ENCODE measurements at places on chromosomes 12 and 14. TPM values are rescaled to one million over a fixed set of nuclear protein-coding genes. Genes with fewer than 3 reads are reported as not detected.

The LTBP2 gene
- total RNA-seq, result 0.35 TPM

The MYL2 gene
- not detected for total RNA-seq

The RFLNA gene
- not detected for total RNA-seq

The ESRRB gene
- not detected for total RNA-seq

The GLI1 gene
- total RNA-seq, result 1.7 TPM

DNA sequence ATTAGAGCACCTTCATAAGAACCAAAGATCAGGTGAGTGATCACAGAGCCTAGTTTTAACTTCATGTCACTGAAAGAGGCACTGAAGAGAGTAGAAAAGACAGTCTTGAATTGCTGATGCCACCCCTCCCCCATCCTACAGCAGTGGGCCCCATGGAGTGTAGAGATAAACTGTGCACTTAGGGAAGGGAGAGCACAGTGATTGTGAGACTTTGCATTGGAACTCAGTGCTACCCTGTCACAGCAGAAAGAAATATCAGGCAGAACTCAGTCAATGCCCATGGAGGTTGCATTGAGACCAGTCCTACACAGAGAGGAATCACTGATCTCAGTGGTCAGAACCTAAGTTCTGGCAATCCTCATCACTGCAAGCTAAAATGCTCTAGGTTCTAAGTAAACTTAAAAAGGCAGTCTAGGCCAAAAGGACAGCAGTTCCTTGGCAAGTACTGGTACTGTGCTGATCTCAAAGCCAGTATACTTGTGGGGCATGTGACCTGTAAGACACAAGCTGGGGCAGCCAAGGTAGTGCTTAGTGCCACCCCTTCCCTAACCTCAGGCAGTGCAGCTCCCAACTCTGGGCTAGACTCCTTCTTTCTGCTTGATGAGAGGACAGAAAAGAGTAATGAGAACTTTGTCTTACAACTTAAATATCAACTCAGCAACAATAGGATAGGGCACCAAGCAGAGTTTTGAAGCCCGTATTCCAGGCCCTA, 94.1 kb downstream of the FSCB start:
- DNase-seq, result no peak

DNA sequence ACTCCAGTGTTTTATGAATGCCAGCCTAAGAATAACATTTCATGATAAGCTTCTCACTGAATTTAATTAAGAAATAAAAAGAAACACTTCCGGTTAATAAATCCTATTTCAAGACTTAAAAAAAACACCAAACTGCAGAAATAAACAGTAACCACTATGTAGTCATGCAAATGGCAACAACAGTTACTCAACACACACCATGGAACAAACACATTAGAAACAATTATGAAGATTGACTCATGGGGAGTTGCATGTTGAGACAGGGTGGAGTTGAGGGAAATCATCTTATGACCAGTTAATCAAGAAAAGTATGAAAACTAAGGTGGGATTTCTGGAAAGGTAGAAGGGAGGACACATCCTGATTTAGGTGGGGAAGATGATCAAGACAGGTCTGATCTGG, 52.7 kb downstream of the PLBD1 start:
- DNase-seq, result no peak

GRCh38 chr12:132724506-132725241, 14.0 kb downstream of the PGAM5 start:
- no peak for DNase-seq

DNA sequence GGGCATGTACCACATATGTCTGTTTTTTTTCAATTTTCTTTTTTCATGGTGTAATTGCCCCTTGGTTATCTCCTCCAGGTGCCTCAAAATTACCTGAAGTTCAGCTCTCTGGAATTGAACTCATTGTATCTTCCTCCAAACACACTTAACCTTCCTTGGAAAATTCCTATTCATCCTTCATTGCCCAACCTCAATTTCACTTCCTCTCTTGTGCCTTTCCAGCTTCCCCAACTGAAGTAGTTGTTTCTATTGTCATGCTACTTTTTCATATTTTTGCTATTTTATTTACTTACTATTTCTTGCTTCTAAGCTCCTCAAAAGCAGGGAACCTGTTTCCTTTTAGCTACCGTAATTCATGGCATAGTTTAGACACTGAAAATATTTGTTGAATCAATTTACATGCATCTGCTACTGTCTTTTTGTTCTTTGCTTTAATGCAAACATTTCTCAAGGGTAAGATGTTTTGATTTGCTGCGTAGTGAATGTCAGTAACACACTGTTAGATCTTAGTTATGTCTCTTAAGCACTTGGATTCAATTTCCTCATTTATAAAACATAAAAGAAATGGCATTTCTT, 37.0 kb upstream of the STXBP6 start:
- no peak for DNase-seq

DNA sequence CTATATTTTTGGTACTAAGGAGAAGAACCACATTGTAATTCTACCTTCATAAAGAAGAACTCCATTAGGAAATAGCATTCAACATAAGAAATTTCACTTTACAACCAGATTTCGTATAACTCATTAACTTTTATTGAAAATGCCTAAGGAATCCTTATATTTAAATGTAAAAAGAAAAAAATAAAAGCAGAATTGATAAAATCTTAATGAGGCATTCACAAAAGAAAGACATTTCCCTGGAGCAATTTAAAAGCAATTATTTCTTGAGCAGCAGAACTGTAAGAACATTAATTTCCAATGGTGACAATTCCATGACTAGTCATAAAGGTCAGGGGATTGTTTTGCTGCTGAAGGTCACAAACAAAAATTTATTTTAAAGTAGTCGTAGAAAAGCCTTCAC, 1192.8 kb upstream of the TMEM132C start:
- no peak for DNase-seq

- no peak for DNase-seq
Measured at GRCh38 chr12:67155863-67156262, 113.3 kb upstream of the CAND1 start.

DNA sequence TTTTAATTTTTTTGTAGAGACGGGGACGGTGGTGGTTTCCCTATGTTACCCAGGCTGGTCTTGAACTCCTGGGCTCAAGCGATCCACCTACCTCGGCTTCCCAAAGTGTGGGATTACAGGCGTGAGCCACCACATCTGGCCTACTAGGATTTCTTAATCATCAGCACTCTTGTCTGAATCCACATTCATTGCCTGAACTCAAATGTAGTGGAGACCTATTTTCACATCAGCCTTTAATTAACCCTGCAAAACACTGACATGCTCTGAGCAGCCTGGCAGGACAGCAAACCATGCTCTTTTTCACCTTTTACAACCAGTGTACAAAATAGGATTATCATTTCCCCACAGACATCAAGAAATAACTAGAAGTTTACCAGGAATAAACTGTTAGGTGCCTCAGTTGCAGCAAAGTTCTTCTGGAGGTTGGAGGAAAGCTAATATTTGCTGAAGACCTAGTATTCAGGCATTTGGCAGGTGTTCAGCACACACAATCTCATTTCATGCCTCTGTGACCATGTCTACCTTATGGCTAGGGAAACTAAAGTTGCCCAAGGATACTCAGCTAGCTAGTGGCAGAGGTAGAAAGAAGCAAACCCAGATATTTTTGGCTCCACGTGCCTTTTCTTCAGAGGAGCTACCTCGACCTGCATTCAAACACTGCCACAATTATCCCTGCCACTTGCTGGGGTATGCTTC, 37.7 kb downstream of the CFL2 start:
- DNase-seq, result no peak

DNA sequence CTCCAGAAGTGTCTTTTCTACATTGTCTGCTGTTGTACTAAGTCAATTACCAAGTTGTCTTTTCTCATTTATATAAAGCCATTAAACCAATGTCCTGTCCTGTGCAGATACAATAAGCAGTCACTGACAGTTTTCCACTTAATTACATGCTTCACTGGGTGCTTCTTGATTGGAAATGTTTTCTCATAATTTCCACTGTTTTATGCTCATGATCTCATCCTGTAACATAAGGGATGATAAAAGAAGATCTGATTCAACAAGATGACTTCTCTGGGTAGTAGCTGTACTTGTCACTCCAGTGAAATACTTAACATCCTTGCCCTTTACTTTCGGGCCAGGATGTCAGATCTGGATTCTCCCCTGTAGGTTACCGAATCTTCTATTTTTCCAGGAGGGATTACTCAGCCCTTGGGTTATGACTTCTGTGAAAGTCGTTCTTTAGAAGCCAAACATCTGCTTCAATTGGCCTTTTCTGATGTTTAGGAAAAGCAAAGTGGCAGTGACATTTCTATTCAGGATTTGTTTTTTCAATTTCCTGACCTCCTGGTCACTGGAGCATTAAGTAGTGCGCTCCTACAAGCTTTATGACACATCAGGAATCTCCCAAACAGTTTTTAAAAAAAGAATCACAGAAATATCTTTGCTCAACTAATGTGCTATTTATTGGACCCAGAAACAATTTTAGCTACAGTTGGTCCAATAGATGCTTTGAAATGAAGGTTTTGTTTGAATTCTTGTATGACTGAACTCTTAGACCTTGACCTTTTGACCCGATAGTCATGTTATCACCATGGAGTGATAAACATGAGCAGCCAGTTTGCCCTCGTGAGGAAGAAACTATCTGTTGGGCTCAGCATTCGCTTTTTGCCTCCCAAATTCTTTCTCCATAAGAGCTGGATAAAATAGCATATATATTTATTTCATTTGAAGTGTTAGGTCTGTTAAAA, 234.5 kb upstream of the SSTR1 start:
- DNase-seq, result no peak

DNA sequence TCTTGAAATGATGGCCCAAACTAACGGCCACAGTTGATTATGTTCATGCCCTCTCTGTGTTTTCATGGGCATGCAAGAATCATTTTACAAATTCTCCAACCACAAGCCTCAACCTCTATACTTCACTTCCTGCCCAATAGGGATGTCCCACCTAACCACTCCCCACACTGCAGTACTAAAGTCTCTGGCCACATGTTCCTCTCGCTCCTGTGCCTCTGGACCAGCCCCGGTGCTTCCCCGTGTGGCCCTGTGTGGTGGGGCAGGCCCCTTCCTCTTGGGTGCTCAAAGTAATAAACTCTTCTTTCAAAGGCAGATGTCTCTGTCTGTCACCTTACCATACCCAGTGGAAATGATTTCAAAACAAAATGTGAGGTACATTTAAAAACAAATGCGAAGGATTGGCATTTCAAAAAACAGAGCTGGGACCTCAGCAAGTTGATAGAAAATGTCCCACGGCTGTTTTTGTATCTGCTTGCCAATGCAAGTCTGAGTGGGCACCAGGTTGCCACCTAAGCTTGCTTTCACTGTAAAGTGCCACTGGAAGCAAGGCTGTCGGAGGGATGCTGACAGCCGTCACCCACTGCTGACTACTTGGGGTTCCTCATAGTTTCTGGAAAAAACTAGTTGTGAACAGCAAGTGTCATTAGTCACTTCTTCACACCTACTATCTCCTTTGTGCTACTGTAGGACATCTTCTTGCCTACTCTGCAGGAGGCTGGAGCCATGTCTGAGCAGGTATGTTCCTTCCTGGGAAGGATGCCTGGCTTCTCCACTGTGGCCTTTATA, 8.2 kb upstream of the SERPINA11 start:
- DNase-seq, result no peak

- DNase-seq, result no peak
Measured at GRCh38 chr12:46560089-46560488, 187.5 kb upstream of the SLC38A2 start.

DNA sequence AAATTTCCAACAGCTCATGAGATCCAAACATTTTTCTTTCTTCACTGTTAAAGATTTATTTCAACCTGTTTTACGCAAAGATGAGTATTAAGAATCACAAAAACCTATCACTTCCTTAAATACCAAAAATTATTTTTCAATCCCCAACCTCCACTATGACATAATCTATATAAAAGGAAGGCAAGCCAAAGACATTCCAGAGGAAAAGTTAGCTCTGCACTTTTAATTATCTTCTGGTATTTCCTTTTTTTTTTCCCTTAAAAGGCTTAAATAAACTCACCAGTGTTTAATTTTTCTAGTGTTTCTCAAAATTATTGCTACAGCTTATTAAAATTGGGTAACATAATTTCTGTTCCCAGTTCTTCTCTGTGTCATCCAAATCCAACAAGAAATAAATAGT, 75.9 kb downstream of the BMP4 start:
- no peak for DNase-seq

DNA sequence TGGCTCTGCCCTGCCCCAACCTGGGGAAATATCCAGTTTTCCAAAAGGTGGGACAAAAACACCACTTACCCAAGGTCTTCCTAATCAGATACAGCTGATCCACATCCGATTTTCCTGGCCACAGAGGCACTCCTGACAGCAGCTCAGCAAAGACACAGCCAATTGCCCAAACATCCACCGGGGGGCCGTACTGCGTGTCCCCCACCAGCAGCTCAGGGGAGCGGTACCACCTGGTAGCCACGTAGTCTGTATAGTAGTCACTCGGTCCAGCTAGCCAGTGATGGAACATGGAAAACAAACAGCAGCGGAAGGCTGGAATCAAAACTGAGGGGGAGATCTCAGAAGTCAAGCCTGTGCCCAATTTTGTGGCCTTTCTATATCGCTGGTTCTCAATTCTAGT, 28.8 kb downstream of the DMAC2L start:
- DNase-seq, result no peak

DNA sequence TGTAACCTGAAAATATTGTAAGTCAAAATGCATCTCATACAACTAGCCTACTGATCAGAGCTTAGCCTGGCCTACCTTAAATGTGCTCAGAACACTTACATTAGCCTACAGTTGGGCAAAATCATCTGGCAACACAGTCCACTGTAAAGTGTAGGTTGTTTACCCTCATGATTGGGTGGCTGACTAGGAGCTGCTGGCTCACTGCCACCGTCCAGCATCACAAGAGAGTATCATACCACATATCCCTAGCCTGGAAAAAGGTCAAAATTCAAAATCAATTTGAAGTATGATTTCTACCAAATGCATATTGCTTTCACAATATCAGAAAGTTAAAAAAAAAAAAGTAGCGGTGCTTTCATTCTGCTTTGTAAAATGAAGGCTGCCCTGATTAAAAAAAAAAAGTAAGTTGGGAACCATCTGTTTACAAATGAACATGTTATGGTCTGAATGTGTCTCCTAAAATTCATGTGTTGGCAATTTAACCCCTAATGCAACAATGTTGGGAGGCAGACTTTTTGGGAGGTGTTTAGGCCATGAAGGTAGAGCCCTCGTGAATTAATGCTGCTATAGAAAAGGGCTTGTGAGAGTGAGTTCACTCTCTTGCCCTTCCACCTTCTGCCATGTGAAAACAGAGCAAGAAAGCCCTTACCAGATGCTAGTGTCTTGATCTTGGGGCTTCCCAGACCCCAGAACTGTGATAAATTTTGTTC, 211.8 kb downstream of the PPM1H start:
- no peak for DNase-seq
